ENCODE measurements at places on chromosomes 1 and 21.

DNA sequence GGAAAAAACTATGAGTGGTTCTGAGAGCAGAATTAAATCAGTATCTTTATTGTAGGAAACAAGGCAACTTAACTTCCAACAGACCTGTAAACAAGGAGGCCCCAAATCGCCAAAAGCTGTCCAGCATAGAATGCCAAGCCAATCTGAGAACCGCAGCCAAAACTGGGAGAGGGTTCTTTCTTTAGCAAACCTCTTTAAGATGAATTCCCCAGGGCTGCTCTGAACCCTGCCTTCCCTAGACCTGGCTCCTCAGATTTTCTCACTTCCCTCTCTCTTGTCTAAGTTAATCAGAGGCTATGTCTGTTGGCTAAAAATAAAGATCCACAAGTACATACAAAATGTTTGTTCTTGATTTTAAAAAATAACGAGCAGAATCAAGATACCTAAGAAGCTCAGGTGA, 141.4 kb downstream of the SMYD3 start:
- no peak for DNase-seq

GRCh38 chr1:233993651-233994050, 89.2 kb downstream of the SLC35F3 start:
- no peak for DNase-seq

- DNase-seq = peak; percentile 35
These were observed 9.4 kb downstream of the SLC25A44 start for GRCh38 chr1:156203331-156203730.

- peak; percentile 60 for DNase-seq
These were observed 18.8 kb downstream of the KNCN start for GRCh38 chr1:46532498-46533178.

DNA sequence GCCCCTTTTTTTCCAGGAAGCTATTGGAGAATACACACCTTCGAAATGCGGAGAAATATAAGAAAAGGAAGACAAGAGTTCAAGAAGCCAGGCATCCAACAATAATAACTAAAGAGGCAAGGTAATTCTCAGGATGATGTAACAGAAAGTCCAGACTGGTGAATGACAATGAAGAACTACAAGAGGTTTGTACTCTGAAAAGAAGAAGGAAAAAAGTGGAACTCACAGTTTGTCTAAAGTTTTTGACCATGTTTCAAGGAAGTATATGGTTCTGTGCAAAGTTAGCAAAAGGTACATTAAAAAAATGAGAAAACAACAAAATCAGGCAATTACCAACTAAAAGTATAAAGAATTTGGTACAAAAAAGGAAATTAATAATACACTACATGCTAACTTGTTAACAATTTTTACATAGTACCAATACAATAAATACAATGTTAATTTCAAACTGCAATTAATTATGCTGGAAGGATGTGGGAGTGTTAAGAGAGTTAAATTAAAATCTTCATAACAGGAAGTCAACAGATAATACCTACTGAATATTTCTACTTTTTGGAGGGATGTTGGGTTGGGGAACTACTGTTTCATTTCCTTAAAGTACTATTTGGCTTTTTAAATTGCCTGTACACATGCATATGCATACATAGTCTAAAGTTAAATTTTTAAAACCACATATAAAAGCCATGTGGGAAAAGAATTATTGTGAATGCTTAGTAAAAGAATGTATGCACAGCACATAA, 12.9 kb upstream of the CD55 start:
- no peak for DNase-seq

DNA sequence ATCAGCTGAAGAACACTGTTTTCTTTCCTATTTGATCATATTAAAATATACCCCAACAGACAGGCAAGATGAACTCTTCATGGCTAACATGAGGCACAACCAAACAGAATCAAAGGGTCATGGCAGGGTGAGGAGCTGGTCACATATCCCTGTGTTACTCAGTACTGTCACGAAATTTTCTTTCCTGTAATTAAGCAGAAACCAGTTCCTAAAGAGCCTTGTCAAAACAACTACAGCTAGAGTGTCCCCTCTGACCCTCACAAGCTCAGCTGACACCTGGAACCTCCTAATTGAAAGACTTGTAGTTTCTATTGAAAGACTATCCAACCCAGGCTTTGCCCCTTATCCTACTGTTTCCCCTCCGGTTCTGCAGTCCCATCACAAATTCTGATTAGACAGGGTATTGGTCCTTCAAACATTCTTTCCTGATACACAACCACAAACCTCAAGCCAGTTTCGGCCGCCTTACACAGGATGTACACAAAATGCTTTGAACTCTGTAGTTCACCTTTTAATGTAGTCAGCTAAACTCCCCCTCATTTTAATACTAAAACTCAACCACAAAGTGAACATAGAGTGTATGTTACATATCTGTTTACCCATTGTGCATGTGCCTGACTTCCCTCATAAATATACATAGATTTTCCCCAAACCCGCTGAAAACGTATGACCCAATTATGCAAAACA, 651.9 kb downstream of the MRPL39 start:
- no peak for DNase-seq

- no peak for DNase-seq
These were observed 93.5 kb upstream of the NFIA start for GRCh38 chr1:60988891-60989290.

Measured in fibroblast of skin of right quadriceps (primary cell).